ENCODE measurements at places on chromosomes 7 and 10.

DNA sequence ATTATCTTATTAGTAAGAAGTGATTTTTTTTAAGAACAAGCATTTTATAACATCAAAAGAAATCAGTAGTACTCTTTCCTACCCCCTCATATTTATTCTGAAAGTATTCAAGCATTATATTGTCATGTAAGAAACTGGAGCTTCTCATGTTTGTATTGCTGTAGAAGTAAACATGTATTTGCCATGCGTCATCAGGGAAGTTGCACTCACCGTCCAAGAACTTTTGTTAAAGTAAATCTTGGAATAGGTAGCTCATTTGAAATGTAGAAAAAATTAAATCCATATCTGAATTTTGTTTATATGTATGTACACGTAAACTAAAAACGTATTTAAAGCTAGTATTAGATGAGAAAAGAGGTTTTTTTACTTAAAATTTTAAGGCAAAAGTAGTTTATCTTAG is 96.8 kb downstream of the PTEN start:
- DNase-seq = no peak

DNA sequence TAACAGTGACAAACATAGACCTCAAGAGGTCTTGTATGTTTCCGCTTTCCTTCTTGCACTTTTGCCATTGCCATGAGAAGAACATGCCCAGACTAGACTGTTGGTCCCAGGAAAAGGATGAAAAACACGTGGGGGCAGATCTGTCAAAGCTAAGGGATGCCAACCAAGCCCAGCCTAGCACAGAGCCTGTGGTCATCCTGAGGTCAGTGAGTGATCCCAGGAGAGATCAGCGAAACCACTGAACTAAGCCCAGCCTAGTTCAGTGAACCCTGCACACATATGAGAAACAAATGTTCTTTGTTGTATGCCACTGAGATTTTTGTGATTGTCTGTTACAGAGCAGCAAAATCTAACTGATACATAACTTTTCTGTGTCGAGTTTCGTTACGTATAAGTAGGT is 718.8 kb downstream of the MAGI2 start:
- no peak for DNase-seq

DNA sequence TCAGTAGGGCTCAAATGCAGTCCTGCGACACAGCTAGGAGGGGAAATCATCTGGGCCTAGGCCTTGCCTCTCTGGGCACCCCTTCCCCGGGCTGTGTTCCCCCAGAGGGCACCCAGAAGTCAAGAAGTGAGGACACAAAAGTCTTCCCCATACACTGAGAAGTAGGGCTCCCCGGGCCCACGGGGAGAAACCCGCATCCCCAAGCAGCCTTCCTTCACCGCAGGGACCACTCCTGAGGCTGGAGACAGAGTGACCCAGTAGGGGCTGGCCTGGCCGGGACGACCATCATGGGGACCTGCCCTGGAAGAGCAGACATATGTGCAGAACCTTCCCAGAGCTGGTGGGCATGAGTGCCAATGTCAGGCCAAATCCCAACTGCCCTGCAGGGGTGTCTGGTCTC is 163.5 kb downstream of the GFRA1 start:
- DNase-seq = no peak

DNA sequence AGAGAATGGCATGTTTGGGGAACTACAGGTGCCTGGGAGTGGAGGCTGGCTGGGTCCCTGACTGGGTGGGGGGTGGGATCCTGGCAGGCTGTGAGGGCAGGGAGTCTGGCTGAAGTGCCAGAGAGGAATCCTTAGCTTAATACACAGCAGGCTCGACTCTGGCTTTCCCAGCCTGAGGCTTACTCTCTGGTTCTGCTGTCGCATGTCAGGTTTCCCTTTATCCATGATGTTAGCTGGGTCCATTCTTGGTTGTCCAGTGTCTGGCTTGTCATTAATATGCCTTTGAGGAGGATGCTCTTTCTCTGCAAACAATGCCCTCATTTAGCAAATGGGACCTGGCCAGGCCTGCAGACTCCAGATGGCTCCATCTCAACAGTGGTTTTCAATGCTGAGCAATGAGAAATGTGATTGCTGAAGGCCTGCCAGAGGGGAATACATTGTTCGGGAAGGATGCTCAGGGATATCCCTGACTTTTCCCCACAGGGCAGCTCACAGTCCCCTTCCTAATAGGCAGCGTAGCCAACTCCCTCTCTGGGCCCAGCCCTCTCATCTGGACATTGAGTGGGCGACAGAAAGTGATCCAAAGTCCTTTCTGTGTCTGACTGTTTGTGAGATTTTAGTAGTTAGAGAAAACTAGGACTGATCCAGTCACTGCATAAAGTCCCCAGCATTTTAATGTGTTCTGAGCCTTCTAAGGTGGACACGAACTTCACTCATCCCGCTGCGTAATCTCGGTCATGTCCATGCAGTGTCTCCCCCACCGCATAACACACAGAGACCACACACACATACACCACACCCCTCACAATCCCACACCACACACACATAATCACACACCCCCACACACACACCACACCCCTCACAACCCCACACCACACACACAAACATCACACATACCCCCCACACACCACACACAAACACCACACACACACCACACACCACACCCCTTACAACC is 124.9 kb downstream of the ANLN start:
- DNase-seq = peak; percentile 65

GRCh38 chr10:77090381-77091356 is 546.9 kb downstream of the KCNMA1 start:
- DNase-seq = no peak

- peak; percentile 49 for DNase-seq
Observed at GRCh38 chr10:70890917-70891431, 2.6 kb upstream of the PCBD1 start.

- DNase-seq = no peak
Observed at GRCh38 chr10:49756641-49757040, 5.5 kb downstream of the OGDHL start.

- no peak for DNase-seq
Observed at GRCh38 chr7:7761340-7761973, 43.0 kb upstream of the RPA3 start.

DNA sequence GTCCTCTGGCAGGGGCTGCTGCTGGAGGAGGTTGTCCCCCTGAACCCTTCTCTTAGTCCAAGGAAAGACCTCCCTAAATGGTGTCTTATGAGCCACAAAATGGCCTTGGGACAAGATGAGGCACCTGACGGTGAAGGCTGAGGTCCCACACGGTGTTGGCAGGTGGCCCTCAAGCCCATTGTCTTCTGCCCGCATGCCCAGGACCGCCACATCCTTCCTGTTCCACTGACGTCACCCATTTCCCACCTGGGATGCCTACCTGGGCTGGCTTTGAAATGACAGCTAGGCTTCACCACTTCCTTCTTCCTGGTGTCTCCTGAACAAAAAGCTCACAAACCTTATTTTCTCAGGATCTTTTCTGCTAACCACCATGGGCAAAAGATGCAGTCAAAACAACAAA is 2.1 kb upstream of the DMBT1 start:
- no peak for DNase-seq

All from nucleus accumbens (tissue), 56 donors.